ENCODE measurements at places on chromosomes 4 and X.

DNA sequence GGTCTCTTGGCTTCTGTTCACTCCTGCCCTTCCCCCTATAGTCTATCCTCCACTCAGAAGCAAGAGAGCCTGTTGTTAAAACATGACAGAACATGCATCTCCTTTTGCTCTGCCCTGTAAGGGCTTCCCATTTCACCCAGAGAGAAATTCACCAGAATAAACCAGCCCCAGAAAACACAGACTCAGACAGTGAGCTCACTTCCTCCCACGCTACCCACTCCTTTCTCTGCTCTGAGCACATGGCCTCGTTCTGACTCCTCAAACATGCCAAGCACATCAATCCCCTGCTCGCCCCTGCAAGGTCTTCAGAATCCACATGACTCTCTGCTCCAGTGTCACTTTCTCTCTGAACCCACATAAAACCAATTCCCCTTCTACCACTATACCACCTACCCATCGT is 50.4 kb downstream of the MID1 start:
- no peak for DNase-seq

- DNase-seq: no peak
These were observed 3.4 kb downstream of the PJA1 start for GRCh38 chrX:69161786-69162349.

DNA sequence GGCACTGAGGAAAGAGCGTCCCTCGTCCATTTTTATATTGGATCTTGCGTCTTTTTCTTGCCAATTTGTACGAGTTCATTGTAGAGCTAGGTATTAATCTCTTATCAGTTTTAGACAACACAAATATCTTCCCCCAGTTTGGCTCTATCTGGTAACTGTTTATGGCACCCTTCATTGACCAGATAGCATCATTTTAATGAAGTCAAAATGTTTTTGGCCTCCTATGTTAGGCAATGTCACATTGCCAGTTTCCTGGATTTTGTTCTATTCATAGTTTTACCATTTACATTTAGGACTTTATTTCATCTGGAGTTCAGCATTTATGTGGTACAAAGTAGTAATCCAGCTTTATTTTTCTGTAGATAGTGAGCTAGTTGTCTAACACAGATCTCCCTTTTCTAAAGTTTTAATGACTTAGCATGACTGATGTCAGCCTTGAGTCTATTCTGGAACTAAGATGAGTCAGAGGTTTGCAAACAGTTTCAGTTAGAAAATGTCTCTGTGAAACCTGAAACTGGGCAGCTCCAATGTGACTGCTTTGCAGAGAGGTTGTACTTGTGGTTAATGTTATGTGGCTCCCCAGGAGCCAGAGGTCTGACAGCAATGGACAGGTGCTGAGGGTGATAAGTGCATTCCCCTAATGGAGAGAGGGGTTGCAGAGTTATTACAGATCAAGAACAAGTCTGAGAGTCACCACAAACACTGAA is 5.3 kb upstream of the STBD1 start:
- DNase-seq: peak; percentile 32

GRCh38 chr4:105050896-105051295 is 95.8 kb upstream of the TET2 start:
- no peak for DNase-seq

DNA sequence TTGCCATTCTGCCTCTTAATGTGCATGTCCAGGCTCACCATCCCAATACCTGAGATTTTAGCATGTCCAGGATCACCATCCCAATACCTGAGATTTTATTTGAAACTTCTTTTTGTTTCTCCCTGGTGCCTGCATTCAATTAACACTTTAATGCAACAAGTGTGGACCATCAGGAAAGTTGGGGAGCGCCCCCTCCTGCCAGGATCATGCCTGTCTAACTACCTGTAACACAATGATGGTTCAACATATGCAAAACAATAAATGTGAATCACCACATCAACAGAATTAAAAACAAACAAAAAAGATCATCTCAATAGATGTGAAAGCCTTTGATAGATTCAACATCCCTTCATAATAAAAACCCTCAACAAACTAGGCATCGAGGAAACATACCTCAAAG is 1359.5 kb upstream of the DIAPH2 start:
- no peak for DNase-seq

DNA sequence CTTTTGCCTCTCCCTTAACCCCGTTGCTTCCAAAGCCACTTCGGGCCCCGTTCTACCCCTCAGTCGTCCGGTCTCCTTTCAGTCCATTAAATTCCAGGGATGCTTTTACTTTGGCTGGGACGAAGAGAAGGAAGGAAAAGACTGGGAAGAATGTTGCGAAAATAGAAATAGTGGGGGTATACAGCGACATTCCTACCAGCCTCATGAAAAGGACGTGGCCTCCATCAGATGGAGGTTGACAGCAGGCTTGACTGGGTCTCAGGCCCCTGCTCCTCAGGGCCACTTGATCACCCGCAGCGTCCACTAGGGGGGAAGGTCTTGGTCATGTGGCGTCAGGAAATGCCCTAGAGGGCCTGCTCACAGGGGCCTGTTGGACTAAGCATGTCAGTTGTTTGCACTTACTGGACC is 657 bp upstream of the ANKRD50 start:
- peak; percentile 61 for DNase-seq

DNA sequence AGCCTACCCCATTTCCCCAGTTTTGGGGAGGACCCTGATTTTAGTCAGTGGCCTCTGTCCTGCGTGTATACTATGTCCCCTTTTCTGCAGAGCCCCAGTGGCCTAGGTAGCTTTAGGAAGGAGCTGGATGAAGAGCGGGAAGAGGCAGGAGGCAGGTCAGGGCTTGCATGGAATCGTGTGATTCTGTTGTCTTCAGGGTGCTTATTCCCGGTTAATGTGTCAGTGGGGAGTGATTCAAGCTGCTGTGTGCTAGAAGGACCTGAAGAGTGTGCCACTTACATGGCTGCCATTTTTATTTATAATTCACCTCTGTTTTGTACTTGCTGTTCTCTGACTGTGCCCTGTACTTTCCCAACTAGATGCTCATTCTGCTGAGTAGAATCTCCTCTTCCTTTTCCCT is 127.3 kb upstream of the AMOT start:
- no peak for DNase-seq

GRCh38 chr4:121875652-121876051 is 5.4 kb upstream of the BBS7 start:
- no peak for DNase-seq

GRCh38 chr4:69649207-69649606 is 3.8 kb downstream of the UGT2A1 start:
- no peak for DNase-seq

DNA sequence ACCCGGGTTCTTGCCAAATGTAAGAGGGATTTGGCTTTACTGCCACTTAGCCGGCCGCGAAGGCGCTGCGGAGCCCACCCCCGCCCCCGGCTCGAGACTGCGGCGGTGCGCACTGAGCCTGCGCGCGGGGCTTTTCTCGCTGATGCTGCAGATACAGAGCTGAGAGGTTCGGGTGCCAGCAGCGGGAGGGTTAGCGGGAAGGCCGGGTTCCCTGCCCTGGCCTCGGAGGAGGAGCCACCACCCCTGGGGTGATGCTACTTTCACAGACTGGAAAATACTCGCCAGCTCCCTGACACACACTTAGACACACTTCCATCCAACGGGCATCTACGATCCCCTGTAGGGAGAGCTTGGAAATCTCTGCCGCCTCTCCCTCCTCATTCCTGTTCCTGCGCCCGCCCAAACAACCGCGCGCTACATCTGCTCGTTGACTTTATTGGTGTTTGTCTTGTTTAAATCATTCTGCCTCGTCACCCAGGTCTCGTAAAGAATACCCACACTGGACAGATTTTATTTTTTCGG is 2.1 kb upstream of the PCDH7 start:
- no peak for DNase-seq

DNA sequence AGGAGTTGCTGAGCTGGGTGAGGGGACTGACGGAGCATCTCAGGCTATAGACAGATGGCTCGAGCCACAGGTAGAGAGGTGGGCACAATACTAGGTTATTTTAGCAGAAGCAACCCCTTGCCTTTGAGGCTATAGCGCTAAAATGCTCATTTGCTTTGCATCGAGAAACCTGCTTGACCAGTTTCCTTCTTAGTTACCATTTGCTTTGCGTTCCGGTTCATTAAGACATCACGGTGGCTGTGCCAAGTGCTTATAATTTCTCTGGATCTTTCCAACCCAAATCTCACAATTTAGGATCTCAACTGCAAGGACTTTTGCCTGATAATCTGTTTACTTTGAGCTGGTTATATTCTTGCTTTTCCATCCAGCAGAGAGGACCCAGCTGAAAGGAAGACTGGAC is 40.8 kb downstream of the DLG3 start:
- no peak for DNase-seq

DNA sequence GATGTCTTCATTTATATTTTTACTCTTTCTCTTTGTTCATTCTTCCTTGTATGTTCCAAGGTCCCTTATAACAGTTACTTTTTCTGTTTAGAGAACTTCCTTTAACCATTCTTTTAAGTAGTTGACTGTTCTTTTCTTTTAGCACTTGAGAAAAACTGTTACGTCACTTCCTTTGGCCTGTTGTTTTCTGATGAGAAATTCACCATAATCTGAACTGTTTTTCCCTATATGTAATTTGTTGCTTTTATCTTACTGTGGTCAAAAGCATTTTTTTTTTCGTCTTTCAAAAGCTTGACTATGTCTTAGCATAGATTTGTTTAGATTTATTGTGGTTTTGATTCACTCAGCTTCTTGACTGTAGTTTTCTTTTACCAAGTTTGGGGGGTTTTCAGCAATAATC is 1660.3 kb upstream of the PCDH10 start:
- no peak for DNase-seq

DNA sequence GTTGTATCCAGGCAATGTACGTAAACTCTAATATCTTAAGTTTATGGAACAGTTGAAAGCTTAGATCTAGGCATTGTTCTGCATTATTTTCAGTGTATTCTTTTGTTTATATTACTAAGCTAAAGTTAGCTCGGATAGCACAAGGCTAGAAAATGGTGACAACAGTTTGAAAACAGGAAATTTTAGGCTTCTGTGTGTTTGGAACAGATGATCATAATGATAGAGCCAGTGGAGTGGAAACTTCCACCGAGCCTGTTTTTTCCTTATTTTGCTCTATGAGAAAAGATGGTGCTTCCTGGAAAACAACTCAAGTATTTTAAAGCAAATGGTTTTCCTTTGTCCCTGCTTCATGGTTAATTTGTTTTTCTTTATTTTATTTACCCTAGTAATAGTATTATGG is 70.8 kb downstream of the GAB1 start:
- DNase-seq: no peak

- no peak for DNase-seq
These were observed 68.4 kb downstream of the NSG1 start for GRCh38 chr4:4455210-4455865.

GRCh38 chrX:45110494-45110893 is 90.2 kb downstream of the DIPK2B start:
- DNase-seq: no peak

- no peak for DNase-seq
These were observed 16.9 kb downstream of the CPLX1 start for GRCh38 chr4:808860-809570.

DNA sequence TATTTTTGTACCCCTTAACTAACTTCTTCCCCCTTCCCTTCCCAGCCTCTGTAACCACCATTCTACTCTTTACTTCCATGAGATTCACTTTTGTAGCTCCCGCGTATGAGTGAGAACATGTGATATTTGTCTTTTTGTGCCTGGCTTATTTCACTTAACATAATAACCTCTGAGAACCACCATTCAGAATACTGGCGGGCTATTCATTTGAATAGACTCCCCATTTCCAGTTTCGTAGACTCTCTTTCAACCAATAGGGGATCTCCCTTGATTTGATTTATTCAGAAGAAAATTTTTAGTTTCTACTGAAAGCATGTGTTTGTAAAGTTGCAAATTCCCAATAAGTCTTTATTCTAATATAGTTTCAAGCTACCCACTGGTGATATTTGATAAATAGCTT is 117.2 kb downstream of the GATB start:
- no peak for DNase-seq

DNA sequence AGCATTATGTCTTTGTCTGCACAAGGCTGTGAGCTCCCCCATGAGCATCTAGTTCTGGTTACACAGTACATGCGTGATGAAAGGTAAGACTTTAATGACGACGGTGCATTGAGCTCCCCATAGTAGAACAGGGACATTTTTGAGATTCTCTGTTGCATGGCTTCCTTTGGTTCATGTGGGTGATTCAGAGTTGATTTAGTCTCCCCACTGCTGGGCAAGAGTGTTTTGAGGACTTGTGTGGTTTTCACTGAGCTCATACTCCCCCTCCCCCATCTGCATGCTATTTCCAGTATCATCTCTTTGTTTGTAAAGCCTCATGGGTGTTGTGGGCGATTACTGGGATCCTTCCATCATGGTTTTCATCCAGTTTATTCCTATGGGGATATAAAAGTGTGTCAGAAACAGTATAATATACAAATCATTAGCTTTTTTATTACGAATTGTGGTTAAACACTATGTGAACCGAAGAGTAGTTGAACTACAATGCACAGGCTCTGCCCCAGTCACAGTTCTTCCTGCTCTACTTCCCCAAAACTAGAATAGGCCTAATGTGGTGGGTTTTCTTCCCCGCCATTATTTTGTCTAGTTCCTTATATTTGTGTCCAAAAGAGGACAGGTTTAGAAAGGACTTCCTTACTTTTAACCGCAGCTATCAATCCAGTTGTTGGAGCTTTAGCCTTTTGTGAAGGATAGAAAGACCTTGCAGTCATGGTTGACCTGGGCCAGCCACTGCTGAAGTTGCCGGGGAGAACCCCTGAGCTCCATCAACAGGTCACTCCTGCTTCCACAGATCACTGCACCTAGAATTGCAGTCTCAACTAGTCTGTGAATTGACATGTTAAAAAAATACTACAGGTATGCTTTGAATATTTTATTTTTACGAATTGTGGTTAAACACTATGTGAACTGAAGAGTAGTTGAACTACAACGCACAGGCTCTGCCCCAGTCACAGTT is 30.4 kb downstream of the KIT start:
- no peak for DNase-seq

DNA sequence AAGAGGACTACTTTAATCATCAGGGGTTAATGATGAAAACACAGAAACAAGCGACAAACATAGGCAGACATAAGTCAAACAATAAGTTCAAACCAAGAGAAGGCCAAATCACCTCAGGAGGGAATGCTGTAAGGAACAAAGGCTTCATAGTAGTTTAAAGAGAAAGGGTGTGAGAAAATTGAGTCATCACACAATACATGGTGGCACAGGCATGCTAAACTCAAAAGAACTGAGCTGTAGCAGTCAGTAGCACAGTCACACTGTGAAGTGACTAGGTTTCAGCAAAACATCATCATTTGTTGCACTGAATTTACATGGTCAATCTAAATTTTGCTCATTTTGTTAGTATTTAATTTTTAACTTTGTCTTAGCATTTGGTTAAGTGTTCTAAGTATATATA is 24.2 kb downstream of the SMC1A start:
- no peak for DNase-seq

GRCh38 chrX:87961471-87961870 is 443.9 kb downstream of the KLHL4 start:
- DNase-seq: no peak

DNA sequence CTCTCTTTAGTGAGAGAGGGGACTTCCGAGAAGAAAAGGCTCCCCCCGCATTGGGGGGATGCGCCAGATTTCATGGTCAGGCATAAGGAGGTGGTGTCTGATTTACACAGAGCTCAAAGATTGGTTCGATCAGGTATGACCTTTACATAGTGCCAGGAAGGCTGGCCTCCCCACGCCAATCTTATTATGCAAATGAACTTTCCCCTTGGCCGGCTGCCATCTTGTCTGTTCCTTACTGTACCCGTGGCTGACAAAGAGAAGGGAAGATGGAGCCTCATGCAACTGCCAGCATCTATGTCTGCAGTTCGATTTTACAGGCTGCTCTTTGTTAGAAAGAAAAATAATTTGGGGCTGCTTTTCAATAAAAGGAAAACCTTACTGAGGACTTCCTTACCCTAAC is 197.2 kb downstream of the GPM6A start:
- no peak for DNase-seq

GRCh38 chr4:24912252-24913118 is at the start of gene CCDC149:
Gene CCDC149, minus strand, starts transcription at chr4:24913042. Its CDS starts 178 bp downstream, at chr4:24912864.
- DNase-seq: peak; percentile 18

All from AG09319 (cell line).